Activated CD4-positive, alpha-beta T cell treated with anti-CD3 and anti-CD28 coated beads for 36 hours (primary cell): ENCODE measurements at places on chromosomes 16 and 17. TPM values are rescaled to one million over a fixed set of nuclear protein-coding genes. Genes with fewer than 3 reads are reported as not detected.

Gene RAB26
- total RNA-seq: 0.21 TPM

Gene RGS11
- 0.12 TPM for total RNA-seq

Gene MSLN
- not detected for total RNA-seq

Gene TSNAXIP1
- 0.62 TPM for total RNA-seq

Gene SYNGR3
- total RNA-seq: 4.8 TPM

GRCh38 chr16:49453021-49453420, 79.4 kb downstream of the C16orf78 start:
- DNase-seq: no peak

- DNase-seq: no peak
These were observed 5.6 kb upstream of the CYBA start for GRCh38 chr16:88656291-88656980.

DNA sequence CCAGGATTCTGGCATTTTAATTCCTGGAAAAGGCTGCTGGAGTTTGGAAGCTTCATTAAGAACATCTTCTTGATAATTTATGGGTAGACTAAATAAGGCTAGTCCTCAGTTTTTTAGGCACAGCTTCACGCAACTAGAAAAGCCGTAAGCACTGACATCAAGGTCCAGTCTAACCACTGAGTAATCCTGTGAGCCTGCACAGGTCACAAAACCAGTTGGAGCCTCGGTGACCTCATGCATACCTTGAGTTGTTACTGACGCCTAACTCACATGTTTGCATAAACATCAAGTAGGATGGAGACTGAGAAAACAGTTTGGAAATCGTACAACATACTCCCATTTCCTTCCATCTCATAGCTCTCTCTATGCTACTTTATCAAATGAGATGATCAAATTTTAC, 63.8 kb upstream of the RCVRN start:
- DNase-seq: no peak
